Hepatocyte (in vitro differentiated cells): ENCODE measurements at places on chromosomes 4 and X. TPM values are rescaled to one million over a fixed set of nuclear protein-coding genes. Genes with fewer than 3 reads are reported as not detected.
A peak's percentile ranks its signal among the peaks of the same experiment; 100 is the strongest.

DNA sequence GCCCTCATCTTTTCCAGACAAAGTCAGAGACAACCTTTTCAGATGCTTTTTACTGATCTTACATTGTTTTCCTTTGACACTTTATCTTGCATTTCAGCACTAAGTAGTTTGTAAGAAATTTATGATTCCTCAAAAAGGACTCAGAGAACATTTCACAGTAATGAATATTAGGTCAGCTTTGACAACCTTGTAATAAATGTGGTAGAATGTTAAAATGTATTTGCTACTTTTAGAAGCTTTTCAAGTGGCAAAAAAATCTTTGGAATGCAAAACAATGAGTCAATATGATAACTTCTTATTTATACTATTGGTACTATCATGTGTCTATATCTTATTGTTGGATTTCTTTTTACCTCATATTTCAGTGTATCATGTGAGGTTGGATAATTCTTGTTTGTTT is 146.2 kb upstream of the FAT4 start:
- H3K27ac ChIP-seq: no peak overlapping the region
- H3K4me1 ChIP-seq: no peaks in the 10 kb centered on the region

The MOB1B gene
- polyA plus RNA-seq: 2.7 and 5.3 TPM in 2 replicates

The GPR143 gene
- polyA plus RNA-seq: 9.4 and 9.8 TPM in 2 replicates

GRCh38 chr4:88446124-88446523 is 10.8 kb upstream of the HERC5 start:
- H3K4me1 ChIP-seq: no peaks in the 10 kb centered on the region
- H3K27me3 ChIP-seq: no peaks in the 10 kb centered on the region
- no peak overlapping the region for H3K4me3 ChIP-seq
- no peak overlapping the region for H3K27ac ChIP-seq

- no peaks in the 10 kb centered on the region for H3K4me1 ChIP-seq
- no peak overlapping the region for H3K4me3 ChIP-seq
- no peaks in the 10 kb centered on the region for H3K27me3 ChIP-seq
- no peaks in the 10 kb centered on the region for H3K36me3 ChIP-seq
- H3K27ac ChIP-seq: no peak overlapping the region
Observed at GRCh38 chr4:172202480-172203076, 389.4 kb downstream of the GALNTL6 start.

DNA sequence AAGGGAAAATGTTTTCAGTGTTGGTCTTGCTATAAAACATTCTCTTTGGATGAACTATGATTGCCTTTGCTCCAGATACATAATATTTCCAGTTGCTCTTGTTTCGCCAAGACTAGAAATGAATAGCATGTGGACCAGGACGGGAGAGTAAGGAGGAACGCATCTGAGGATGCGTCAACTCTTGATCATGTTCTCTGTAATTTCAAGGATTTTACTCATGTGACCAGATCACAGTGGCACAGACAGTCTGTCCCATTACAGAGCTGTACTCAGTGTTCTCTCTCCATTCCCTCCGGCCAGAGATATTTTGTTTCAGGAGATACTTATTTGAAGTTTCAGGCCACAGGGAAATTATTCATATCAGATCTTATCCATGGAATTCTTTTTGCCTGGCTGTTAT is 266.6 kb downstream of the MID1IP1 start:
- H3K4me1 ChIP-seq: no peaks in the 10 kb centered on the region
- H3K27me3 ChIP-seq: no peaks in the 10 kb centered on the region
- no peaks in the 10 kb centered on the region for H3K36me3 ChIP-seq
- H3K4me3 ChIP-seq: no peak overlapping the region

DNA sequence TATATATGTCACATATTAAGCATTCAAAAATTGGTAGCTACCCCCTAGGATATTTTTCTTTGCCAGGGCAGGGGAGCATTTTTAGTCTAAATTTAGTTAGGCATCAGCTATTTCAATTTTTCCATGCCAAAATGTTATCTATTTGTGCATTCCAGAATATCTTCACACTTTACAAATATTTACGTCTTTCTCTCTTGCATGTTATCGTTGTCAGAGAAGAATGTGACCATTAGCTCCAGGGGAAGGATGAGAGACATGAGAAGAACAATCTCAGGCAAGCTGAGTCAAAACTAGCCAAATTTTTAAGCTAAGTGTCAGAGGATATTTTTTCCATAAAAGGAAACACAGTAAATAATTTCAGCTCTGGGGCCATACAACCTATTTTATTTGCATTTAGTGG is 885.0 kb upstream of the EPHA5 start:
- no peaks in the 10 kb centered on the region for H3K27me3 ChIP-seq
- H3K4me3 ChIP-seq: no peak overlapping the region
- peaks cover 10% of the 10 kb centered on the region for H3K4me1 ChIP-seq
- no peak for DNase-seq

The COL4A6 gene
- 4.0 and 6.9 TPM in 2 replicates for polyA plus RNA-seq

- peak; percentile 19 for DNase-seq
- no peak overlapping the region for H3K4me3 ChIP-seq
- no peaks in the 10 kb centered on the region for H3K27me3 ChIP-seq
- no peaks in the 10 kb centered on the region for H3K4me1 ChIP-seq
- H3K27ac ChIP-seq: no peak overlapping the region
Observed at GRCh38 chrX:38768079-38768478, 33.2 kb upstream of the MID1IP1 start.

DNA sequence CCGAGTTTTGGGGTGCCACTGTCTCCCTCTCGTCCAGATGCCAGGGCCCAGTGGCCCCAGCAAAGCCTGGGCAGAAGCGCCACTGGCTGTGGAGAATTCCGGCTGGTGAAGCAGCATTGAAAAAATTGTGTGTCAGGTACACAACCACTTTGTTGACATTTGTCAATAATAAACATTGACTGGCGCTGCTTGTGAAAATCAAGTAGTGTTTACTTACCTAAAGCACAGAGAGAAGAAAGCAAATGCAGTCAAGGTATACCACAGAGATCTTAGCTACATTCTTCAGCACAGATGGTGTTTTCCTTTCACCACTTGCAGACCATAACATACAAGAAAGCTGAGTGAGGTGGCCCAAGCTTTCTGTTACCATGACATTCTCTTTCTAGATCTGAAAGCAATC is 14.5 kb upstream of the SLC7A11 start:
- no peaks in the 10 kb centered on the region for H3K27me3 ChIP-seq
- H3K27ac ChIP-seq: no peak overlapping the region
- no peaks in the 10 kb centered on the region for H3K4me1 ChIP-seq
- no peak overlapping the region for H3K4me3 ChIP-seq
- no peaks in the 10 kb centered on the region for H3K36me3 ChIP-seq

DNA sequence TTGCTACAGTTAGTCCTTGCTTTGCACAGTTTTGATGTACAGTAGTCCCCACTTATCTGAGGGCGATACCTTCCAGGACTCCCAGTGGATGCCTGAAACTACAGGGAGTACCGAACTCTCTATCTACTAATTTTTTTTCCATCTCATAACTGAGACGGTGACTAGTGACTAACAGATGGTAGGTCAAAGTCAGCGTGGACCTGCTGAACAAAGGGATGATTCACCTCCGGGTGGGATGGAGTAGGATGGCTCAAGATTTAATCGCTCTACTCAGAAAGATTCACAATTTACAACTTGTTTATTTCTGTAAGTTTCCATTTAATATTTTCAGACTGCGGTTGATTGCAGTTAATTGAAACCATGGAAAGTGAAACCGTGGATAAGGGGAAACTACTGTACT is 655.8 kb downstream of the ZNF674 start:
- no peak for DNase-seq
- H3K27me3 ChIP-seq: no peaks in the 10 kb centered on the region
- no peak overlapping the region for H3K27ac ChIP-seq

The PABPC5 gene
- polyA plus RNA-seq: 2.2 and 2.8 TPM in 2 replicates

DNA sequence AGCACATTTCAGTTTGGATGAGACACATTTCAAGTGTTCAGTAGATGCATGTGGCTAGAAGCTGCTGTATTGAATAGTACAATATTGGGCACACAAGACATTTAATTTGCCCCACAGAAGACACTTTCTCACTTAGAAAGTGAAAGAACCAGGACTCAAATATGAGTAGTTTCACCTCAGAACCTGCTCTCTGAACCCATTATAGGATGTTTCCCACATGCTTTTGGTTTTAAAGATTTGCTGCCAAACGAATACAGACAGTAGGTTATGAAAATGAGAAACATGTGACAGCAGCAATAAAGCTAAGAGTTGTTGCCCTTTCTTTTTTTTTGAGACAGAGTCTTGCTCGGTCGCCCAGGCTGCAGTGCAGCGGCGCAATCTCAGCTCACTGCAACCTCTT is 32.3 kb downstream of the C4orf54 start:
- H3K4me1 ChIP-seq: no peaks in the 10 kb centered on the region
- H3K27me3 ChIP-seq: no peaks in the 10 kb centered on the region
- H3K4me3 ChIP-seq: no peak overlapping the region
- no peaks in the 10 kb centered on the region for H3K36me3 ChIP-seq
- no peak overlapping the region for H3K27ac ChIP-seq

- H3K4me1 ChIP-seq: no peaks in the 10 kb centered on the region
- DNase-seq: no peak
- H3K27me3 ChIP-seq: no peaks in the 10 kb centered on the region
Observed at GRCh38 chrX:107153005-107153404, 34.4 kb upstream of the RBM41 start.

The FREM3 gene
- 0.64 TPM in 1 of 2 replicates, not detected in the other for polyA plus RNA-seq

The TEC gene
- polyA plus RNA-seq: 1.3 and 2.1 TPM in 2 replicates

GRCh38 chrX:72126048-72126415 is 5.7 kb downstream of the RTL5 start:
- H3K4me1 ChIP-seq: peaks cover 7% of the 10 kb centered on the region
- no peaks in the 10 kb centered on the region for H3K36me3 ChIP-seq

- no peak overlapping the region for H3K4me3 ChIP-seq
- no peak overlapping the region for H3K27ac ChIP-seq
- H3K27me3 ChIP-seq: peaks cover 8% of the 10 kb centered on the region
- no peaks in the 10 kb centered on the region for H3K36me3 ChIP-seq
- H3K4me1 ChIP-seq: no peaks in the 10 kb centered on the region
Observed at GRCh38 chr4:5142726-5143125, 91.4 kb downstream of the STK32B start.

DNA sequence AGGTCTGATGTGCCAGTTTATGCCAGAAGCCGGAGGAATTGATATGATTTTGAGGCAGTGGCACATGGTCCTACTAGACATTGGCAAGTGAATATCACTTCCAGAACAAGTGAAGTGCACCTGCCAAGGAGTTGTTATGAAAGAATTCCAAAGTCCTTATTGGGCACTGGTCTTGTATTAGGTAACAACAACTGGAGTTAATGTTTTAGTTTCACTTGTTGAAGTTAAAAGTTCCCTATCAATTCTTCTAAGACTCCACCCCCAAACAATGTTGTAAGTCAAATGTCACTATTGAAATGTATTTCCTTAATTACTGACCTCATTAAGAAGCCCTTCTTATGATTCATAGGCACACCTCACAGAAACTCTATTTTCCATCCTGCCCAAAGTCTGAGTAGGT is 3.1 kb downstream of the TET2 start:
- H3K27ac ChIP-seq: no peak overlapping the region
- no peak overlapping the region for H3K4me3 ChIP-seq
- peak; percentile 14 for DNase-seq
- H3K4me1 ChIP-seq: peaks cover 8% of the 10 kb centered on the region
- H3K27me3 ChIP-seq: no peaks in the 10 kb centered on the region
- no peaks in the 10 kb centered on the region for H3K36me3 ChIP-seq

The ARHGAP24 gene
- polyA plus RNA-seq: 19.5 and 22.9 TPM in 2 replicates

GRCh38 chr4:11397819-11398610 is 30.7 kb downstream of the HS3ST1 start:
- no peaks in the 10 kb centered on the region for H3K36me3 ChIP-seq
- no peak for DNase-seq
- H3K27ac ChIP-seq: no peak overlapping the region
- H3K4me3 ChIP-seq: no peak overlapping the region
- no peaks in the 10 kb centered on the region for H3K4me1 ChIP-seq
- no peaks in the 10 kb centered on the region for H3K27me3 ChIP-seq

DNA sequence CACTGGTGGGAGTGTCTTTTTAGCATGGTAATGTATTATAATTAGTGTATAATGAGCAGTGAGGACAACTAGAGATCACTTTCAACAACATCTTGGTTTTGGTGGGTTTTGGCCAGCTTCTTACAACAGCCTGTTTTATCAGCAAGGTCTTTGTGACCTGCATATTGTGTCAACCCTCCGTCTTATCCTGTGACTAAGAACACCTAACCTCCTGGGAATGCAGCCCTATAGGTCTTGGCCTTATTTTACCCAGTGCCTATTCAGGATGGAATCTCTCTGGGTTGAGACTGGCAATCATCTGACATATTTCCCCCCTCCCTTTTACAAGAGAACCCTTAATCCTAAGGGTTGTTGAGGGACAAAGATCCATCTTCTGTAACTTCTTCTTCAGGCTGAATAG is 21.9 kb upstream of the ADH4 start:
- no peak overlapping the region for H3K27ac ChIP-seq
- H3K36me3 ChIP-seq: no peaks in the 10 kb centered on the region
- H3K27me3 ChIP-seq: no peaks in the 10 kb centered on the region
- H3K4me3 ChIP-seq: no peak overlapping the region
- DNase-seq: no peak

The ARSJ gene
- polyA plus RNA-seq: 7.6 and 11.3 TPM in 2 replicates

DNA sequence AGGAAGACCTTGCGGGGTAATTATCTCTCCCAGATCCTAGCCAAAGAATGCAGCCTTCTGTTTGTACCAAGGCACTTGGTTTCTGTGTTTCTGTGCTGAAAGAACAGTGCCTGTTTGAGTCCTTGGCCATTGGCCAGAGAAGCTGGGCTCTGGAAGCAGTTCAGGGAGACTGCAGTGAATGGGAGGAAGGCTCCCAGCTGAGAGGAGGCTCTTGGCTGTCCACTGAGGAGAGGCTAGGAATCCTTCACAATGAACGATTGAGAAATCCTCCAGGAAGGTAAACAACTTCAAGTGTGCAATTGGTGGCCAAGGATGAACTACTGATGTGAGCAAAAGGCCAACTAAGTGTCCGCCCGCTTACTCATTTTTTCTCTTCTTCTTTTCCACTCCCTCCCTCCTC is 61.3 kb downstream of the HS3ST1 start:
- peak; percentile 50 for DNase-seq
- no peaks in the 10 kb centered on the region for H3K36me3 ChIP-seq
- H3K27me3 ChIP-seq: no peaks in the 10 kb centered on the region
- H3K27ac ChIP-seq: no peak overlapping the region
- H3K4me1 ChIP-seq: peaks cover 6% of the 10 kb centered on the region

DNA sequence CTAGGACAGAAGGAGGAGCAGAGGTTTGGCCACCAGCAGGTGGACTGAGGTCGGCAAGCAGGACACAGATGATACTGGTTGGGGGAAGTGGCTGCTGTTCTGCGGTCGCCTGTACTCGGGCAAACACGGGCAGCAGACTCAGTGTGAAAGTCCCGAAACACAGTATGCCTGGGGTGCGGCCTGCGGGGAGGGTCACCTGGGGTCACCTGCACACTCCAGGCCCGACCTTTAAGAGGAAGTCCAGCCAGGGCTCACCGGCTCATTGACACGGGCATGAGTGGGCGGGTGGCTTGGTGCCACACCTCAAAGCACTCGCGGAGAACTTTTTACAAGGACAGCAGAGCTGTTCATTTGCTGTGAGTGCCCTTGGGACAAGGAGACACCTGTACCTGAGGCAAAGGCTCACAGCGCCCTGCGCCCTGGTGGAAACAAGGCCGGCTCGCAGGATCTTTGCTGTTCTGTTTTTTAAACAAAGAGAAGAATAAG is 71.5 kb upstream of the MXD4 start:
- no peak overlapping the region for H3K27ac ChIP-seq
- no peaks in the 10 kb centered on the region for H3K4me1 ChIP-seq
- H3K4me3 ChIP-seq: no peak overlapping the region
- H3K27me3 ChIP-seq: no peaks in the 10 kb centered on the region
- peak; percentile 59 for DNase-seq
